ENCODE measurements at places on chromosomes 6 and 20.
A peak's percentile ranks its signal among the peaks of the same experiment; 100 is the strongest.

- no peak for DNase-seq
Observed at GRCh38 chr20:19406381-19406780, 193.9 kb downstream of the SLC24A3 start.

- no peak for DNase-seq
Observed at GRCh38 chr6:137877113-137877512, 10.1 kb downstream of the TNFAIP3 start.

DNA sequence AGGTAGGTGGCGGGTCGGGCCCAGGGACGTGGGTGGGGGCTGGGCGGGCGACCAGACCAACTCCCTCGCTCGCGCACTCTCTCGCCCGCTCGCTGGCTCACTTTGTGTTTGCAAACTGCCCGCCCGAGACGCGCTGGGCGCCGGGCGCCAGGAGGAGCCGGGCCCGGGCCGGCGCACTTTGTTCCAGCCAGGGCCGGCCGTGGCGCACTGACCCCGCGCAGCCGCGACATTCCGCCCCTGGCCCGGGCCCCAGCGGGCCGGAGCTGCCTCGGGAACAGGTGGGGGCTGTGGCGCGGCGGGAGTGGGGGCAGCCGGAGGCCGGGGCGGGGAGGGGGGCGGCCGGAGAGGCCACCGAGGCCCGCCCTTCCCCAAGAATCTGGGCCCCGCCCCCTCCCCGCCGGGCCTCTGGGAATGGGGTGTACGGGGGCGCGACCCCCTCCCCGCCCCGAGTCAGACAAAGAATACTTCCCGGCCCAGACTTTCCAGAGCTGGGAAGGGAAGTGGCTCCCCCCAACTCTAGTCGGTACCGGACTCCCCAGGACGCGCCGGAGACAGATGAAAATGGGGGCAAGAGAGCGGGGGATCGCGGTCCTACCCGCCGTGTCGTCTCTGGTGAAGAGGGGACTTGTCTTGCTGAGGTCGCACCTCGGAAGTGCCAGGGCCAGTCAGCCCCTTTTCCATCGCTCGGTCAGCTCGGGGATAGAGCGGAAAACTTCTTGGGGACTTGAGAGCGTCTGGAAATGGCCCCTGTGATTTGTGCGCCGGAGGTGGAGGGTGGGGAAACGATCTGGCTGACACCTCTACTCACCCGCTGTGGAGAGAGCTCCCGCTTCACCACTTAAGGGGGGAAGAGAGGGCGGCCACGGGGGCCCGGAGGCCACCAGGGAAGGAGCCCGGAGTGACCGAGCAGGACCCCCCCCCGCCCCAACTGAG, 951 bp downstream of the FOXP4 start:
- DNase-seq: peak; percentile 50

DNA sequence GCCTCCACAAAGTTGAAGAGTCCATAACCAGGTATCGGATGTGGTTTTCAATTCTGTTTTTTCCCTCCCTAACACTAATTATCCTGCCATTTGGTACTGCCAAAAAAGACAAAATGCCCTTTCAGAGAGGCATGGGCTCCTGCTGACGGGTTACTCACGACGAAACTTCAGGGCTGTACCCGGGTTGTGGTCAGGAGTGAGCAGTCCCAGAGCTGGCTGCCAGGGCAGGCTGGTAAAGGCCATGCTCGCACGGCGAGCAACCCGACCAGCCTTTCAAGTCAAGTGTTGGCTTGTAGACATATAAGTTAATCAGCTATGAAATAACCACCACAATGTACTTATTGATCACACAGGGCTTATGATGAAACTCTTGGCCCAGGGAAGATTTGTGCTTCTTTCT, 152.5 kb downstream of the FOXC1 start:
- DNase-seq: no peak

- DNase-seq: no peak
Observed at GRCh38 chr20:23255716-23256385, 94.7 kb upstream of the NXT1 start.

GRCh38 chr6:44043479-44044153, 83.6 kb downstream of the MRPL14 start:
- DNase-seq: no peak

- no peak for DNase-seq
Observed at GRCh38 chr6:37049758-37050044, 44.2 kb downstream of the FGD2 start.

DNA sequence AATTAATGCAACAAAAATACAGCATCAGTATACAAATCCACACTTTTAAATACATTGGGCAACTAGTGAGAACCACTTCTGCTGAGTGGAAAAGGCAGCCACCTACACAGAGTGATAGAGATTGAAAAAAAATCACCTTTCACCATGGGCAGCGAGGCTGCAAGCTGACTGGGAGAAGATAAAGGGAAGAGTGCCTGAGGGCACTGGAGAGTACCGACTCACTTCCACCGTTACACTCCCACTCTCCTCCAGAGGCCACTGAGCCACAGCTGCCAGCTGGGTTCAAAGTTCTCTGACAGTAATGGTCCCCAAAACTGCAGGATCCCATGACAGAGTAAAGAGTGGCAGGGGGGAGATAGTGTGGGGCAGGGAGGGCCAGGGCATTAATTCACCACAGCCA, 24.1 kb downstream of the PXT1 start:
- no peak for DNase-seq

Data from D341Med (cell line).